Activated T-helper 1 cell treated with anti-CD3 and anti-CD28 coated beads, Interleukin-2, amount 50 U/mL, for 16 hours (primary cell): ENCODE measurements at places on chromosomes 16 and 17.

GRCh38 chr17:75876190-75876937 is 2.0 kb downstream of the TRIM47 start:
- peak; percentile 57 for DNase-seq

DNA sequence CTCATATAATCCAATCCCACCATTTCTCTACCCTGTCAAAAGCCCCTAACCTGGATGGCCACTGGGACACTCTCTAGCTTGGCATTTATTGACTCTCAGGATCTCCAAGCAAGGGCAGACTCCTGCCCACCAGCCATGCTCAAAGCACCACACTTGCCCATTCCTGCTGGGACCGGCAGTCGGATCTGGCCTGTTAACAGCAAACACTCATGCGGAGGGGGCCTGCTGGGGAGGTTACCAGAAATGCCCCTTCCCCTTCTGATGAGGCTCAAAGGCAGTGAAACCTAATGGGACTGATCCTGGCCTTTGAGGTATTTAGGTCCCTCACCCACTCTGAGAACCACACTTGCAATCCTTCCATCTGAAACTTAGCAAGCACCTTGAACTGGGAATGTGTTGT is 6.5 kb upstream of the CCL1 start:
- no peak for DNase-seq

- no peak for DNase-seq
These were observed 32.6 kb downstream of the ERN1 start for GRCh38 chr17:64097196-64097936.

DNA sequence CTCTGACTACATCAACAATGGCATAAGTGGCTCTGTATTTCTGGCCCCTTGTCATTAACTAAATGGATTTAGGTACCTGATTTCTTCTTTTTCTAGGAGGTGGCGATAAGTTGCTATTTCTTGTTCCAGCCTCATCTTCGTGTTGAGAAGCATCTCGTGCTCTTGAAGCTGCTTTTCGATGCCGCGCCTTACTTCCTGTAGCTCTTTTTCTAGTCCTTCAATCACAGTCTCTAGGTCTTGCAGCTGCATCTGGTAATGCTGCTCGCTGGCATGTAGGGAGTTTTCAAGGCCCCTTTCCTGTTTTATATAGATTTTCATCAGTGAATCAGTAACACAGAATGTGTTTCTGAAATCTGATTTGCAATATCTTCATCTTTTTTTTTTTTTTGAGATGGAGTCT is 5.1 kb downstream of the KRT222 start:
- no peak for DNase-seq

DNA sequence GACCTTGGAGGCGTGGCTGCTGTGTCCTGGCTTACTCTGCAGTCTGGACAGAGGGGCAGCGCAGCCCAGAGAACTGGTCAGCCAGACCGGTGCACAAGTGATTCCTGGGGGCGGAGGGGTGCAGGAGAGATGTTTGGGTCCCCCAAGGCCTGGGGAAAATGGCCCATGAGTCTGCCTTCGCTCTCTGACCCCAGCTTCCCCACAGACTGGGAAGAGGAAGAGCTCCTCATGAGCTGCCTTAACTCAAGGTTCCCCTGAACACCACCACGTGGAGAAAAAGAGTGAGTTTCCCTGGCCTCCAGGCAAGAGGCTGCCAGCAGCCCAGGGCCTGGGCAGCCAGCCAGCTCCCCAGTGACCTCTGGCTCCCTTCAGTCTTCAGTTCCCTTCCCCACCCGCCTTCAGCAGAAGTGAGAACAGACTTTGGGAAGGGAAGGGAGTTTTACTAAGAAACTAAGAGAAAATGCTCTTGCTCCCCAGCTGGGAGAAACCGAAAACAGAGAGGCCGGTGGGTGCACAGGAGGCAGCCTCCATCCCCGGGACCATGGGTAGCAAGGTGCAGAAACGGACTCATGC is 2.0 kb upstream of the C17orf99 start:
- no peak for DNase-seq

DNA sequence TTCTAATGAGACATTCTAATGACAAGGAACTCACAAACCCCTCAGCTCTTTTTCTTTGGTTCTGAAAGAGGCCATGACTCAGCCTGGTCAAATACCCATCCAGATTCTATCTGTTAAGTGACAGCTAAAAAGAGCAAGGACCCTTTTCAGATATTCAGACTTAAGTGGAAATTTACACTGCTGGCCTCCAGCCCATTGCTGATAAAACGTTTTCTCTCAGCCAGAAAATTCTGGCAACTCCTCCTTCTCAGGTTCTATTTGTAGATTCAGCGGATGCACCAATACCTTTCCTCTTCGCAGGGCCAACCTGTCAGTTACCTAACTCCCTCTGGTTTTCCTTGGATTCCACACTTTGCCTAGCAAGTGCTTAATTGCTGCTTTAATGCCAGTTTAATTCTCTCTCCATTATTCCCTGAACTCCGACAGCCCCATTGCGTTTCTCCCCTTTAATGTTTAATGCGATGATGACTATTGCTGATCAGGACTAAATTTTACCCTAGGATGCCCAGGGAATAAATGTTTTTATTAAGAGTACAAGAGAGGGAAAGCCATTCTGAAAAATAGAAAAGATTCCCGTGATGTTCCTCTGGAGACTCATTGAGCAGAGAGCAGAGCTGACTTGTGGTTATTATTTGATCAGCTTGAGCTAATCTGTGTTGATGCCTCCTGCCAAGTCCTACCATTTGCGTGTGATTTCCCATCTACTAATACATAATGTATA is 35.9 kb upstream of the TOM1L1 start:
- no peak for DNase-seq

DNA sequence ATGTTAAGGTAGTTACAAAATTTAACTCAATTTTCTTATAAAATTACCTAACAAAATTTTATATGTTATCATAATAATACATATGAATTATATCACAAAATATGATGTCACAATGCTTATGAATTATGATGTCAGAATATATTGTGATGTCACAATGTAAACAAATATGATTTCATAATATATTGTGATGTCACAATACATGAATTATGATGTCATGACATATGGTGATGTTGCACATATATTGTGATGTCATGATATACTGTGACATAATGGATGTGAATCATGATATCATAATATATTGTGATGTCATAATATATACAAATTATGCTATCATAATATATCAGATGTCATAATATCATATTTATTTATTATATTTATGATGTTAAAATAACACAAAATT is 1879.9 kb downstream of the TP53TG3F start:
- DNase-seq, result no peak

- no peak for DNase-seq
These were observed 46.0 kb downstream of the KATNIP start for GRCh38 chr16:27595993-27596392.

DNA sequence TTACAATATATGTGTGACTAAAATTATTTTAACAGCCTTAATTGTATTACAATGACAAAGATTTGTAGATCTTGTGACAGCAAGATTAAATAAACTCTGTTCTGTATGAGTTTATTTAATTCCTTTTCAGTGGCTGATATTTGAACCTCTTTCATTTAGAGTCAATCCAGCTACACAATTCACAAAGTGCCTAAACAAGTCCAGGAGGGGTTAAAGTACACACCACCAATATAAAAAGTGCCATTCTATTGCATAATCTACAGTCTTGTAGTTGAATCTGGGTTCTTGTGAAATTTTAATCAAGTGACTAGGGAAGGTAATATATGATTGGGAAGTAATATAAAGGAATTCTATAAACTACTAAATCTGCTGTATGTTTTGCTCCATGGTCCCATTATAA is 3.9 kb upstream of the NFAT5 start:
- no peak for DNase-seq

DNA sequence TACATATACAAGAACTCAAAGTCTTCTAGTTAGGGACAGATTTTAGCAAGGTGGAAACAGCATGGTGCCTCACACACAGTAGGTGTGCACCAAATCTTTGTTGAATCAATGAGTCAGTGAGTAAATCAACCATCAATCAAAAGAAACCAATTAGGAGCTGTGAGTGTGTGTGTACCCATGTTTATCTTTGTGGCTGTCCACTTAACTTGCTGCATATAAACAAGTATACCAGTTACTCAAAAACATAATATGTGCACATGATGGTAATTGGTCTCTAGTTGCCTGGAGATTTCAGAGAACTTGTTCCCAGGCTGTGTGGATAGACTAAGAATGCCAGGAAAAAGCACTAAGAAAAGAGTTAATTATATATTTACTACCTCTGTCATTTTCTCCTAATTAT is 272.2 kb upstream of the CCL2 start:
- DNase-seq, result no peak

- no peak for DNase-seq
These were observed at the start of gene MFSD6L for GRCh38 chr17:8798846-8799569. TSS of gene MFSD6L (minus strand) at chr17:8799365. CDS start at chr17:8799120, 245 bp downstream.

- no peak for DNase-seq
These were observed 308.2 kb upstream of the GOT2 start for GRCh38 chr16:59042301-59042700.
